ENCODE measurements at places on chromosomes 7 and 10.

DNA sequence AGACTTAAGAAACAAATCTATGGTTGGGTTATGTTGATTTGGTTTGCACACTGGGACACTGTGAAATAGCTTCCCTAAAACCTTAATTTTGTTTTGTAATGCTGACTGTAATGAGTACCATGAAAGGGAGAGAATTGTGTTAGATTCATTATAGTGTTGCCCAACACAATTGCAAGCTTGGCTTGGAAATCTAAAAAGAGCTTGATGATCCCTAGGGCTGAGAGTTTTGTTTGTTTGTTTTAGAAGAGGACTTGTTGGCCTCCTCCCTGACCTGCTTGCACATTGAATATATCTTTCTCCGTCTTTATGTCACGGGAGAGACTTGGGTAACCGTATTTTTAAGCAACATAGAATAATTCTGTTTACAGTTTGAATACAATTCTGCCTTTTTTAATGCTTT, 410.1 kb downstream of the ARL4A start:
- DNase-seq: no peak

- no peak for DNase-seq
These were observed 17.5 kb downstream of the TSPAN15 start for GRCh38 chr10:69468751-69469089.

DNA sequence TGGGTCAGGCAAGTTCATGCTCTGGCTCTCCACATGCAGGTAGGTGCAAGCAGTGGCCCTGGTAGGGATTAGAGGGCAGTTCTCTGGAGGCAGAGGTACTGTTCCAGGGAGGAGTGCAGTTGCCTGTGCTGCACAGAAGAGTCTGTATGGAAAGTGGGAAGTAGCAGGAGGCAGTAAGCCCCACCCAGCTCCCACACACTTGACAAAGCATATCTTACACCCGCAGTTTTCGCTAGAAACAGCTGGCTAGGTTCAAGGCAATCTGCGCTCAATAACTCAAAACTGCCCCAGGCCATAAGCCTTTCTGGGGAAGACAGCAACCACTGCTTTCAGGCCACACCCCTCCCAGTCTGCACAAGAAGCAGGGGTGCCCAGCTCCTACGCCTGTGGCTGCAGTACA, 33.1 kb upstream of the ARMC3 start:
- DNase-seq: no peak

GRCh38 chr7:136214356-136214755, 237.2 kb upstream of the MTPN start:
- no peak for DNase-seq

- DNase-seq: no peak
These were observed 16.6 kb upstream of the WDFY4 start for GRCh38 chr10:48667960-48668590.

DNA sequence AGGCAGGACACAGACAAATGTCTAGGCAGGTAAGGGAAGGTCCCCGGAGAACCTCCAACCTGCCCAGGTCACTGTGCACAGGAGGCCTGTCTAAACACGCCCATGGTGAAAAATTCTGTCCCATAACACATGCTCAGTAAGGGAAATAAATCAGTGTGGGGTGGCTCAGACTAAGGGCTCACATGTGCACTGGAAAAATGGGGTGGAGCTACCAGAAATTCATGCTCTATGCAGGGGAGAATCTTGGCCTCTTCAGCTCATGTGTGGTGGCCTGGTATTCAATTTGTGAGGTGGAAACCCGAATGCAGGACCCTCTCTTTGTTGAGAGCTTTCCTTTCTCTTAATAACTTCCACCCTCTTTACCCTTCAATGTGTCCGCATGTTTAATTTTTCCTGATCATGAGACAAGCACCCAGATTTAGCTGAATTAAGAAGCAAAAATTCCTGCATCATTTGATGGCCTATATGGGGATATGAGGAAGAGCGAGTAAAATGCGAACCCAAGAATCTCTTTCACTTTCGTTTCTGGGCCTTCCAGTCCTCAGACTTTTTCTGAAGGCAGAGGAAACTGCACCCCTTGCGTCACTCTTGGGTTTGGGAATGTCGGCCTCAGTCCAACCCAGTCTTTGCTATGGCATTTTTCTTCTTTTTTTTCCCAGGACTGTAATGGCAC, 163.2 kb downstream of the DGKB start:
- no peak for DNase-seq

DNA sequence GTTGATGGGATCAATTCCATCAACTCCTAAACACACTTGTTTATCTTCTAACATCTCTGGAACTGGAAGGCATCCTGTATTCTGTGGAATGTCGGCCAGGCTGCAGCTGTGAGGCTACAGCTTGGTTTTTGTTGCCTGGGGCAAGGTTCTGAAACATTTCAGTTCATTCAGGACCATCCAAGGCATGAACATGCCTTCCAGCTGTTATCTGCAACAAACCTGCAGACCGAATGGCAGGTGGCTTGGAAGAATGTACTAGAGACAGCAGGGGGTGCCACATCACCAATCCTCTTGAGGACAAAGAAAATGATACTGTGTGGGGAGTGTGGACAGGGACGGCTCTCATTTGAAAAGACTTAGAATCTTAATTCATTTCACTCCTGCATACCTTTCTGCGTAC, 12.4 kb downstream of the PAPOLB start:
- no peak for DNase-seq

- DNase-seq: no peak
These were observed 6.7 kb downstream of the EIF4EBP2 start for GRCh38 chr10:70410608-70411007.

DNA sequence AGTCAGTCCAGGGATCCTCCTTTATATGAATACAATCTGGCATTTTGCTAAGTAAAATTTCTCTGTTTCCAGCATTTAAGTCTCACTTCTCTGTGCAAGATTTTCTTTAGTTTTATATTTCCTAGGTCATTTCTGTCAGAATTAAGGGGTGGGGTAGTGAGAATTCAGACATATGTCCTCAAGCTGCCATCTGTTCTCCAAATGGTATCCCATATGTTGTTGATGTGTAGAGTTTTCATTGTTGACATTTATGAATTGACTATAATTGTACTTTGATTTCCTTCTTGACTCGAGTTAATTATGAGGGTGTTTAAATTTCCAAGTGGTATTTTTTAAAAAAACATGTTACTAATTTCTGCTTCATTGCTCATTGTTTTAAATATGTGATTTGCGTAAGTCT, 148.8 kb downstream of the NPSR1 start:
- DNase-seq: peak; percentile 82

DNA sequence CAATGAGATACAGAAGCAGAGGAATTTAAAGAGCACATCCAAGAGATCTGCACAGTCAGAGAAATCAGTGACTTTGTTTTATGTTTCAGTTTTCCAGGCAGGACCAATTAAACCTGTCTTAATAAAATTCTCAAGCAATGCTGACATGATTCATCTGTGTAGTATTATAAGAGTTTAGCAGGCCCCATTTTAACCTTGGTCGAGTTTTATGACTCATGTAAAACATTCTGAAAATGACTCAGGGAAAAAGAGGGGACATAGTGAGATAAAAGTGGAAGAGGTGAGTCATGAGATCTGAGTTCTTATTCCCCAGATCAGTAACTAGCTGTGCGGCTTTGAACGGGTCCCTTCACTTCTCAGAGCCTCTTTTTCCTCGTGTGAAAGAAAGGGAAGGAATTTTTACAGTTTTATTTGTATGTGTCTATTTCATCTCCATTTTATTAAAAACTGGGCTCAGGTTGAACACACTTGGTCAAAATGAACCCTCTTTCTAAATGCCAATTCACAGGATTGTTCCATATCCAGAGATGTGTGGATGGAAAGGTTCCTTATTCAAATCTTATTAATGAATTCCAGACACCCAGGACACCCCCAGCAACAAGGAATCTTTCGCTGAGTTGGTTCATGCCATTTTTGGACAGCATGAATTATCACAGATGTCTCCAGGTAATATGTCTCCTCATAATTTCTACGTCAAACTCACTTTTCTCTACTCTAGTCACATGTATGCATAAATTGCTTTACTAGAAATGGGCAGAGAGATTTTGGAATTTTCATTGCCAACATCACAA, 143.2 kb downstream of the JAZF1 start:
- no peak for DNase-seq

DNA sequence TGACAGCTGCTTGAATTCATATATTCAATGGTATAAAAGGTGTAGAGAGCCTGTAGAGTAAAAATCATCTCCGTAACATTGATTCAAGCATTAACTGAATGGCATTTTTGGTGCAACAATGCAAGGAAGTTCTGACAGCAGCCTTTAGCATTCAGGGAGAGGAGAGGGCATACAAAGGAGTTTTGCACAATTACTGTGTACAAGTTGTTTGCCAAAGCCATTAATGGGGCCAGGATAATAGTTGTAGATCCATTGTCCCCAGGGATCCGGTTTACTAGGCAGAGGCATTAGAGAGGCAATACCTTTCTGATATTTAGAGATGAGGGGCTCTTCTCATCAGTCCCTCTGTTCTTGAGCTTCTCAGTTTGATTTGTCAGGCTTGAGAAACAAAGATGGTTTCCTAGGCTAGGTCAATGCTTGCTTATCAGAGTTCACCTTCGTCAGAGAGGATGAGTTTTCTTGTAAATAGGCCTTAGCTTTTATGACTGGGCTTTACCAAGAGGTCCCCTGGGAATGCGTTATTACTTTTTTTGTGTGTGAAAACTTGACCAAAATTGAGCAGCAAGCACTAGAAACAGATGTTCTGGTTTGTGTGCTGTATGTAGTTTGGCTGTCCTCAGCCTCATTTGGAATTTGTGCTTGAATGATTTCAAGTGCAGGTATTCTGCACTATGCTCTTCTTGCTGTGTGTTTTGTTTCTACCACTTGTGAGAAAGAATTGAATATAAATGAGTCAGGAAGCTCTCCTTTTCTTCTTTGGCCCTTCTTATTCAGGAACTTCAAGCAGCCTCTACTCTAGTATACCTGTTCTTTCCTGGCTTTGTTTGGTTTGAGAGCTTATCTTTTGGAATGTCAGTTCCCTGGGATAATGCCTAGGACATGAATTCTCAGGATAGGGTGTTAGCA, 32.0 kb downstream of the SND1 start:
- no peak for DNase-seq

- no peak for DNase-seq
These were observed 176.2 kb downstream of the GALNT17 start for GRCh38 chr7:71308096-71308495.
